Body of pancreas (tissue), 4 donors: ENCODE measurements at places on chromosomes 16 and 17.

GRCh38 chr17:42436391-42436790 is 13.3 kb upstream of the CAVIN1 start:
- DNase-seq, result no peak

- DNase-seq, result no peak
Measured at GRCh38 chr16:11793840-11794239, 3.2 kb downstream of the ZC3H7A start.

- no peak for DNase-seq
Measured at GRCh38 chr17:76145231-76146052, 4.4 kb upstream of the FOXJ1 start.

GRCh38 chr16:35793601-35794000 is 2334.2 kb downstream of the TP53TG3F start:
- no peak for DNase-seq

DNA sequence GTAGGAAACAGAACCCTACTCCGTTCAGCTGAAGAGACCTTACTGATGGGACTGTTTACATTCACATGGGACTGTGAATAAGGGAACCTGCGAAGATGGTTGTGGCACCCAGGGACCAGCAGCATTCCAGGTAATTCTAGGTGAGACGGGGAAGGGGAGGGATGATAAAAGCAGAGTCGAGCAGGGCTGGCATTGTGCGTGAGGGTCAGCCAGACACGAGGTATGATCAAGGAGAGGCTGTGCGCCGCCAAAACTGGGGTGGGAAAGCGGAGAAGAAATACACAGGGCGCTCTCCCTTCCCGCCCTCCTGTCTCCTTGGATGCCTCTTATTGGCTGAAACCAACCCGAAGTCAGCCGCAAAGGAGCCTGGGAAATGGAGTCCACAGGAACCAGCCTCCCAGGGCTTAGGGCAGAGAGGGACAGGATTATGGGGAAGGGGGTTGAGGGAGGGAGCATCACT is 38.4 kb upstream of the CSNK2A2 start:
- DNase-seq, result peak; percentile 75

DNA sequence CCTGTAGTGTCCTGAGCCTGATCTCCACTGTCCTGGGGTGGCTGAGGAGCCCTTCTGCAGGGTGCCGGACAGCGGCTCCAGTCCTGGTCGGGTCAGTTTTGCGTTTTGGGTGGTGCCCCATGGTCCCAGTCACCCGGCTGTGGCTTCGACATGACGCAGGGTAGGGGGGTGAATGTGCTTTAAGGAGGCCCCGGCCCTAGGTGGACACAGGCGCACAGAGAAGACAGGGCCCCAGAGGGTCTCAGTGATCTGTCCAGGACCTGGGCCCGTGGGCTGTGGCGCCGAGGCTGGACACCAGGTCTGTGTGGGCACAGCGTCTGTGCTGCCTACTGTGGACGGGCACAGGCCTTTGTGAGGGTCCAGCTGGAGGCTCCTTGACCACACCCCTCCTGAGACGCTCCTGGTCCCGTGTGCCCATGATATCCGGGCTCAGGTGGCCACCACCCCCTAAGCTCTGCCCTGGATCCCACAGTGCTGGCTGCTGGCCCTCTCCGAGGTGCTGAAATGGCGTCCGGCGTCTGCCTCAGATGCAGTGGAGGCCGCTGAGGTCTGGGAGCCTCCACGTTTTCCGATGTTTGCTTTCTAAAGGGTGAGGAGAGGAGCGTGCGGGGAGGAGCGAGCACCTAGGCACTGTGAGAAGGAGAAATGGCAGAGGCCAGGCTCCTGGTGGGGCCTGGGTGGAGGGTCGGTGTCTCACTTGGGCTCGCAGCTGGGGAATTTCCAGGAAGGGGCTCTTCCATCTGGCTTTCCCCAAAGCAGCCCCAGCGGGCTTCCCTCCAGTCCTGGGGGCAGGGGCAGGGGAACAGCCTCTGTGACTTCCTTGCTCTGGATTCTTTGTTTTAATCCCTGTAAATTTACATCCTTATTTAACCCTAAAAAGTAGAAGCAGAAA is 56.1 kb upstream of the ACSF3 start:
- DNase-seq, result no peak

- DNase-seq, result no peak
Measured at GRCh38 chr16:57475711-57476339, 10.5 kb downstream of the DOK4 start.

DNA sequence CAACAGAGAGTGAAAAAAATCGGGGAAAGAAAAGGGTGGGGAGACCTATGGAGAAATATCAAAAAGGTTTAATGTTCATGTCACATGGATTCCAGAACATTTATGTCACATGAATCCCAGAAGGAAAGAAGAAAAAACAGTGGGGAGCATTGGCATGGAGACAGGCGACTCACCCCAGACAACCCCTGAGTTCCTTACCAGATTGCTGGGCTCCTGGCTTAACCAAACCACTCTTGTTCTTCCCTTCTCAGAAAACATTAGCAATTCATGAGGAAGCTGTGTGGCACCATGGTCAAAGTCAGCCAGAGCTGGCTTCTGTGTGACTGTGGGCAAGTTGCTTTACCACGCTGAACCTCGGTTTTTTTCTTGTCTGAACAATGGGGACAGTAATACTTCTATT is 49.6 kb upstream of the CLEC19A start:
- DNase-seq, result no peak
